CD8-positive, alpha-beta T cell (primary cell): ENCODE measurements at places on chromosomes 1 and 21. TPM values are rescaled to one million over a fixed set of nuclear protein-coding genes. Genes with fewer than 3 reads are reported as not detected.

Gene SLC5A9
- total RNA-seq = not detected

Gene CCDC24
- total RNA-seq = 0.71 TPM

Gene FNDC10
- 1.6 TPM for total RNA-seq

Gene EDN2
- 0.43 TPM for total RNA-seq

Gene CLDN8
- not detected for total RNA-seq

Gene GPR137B
- 15.3 TPM for total RNA-seq

Gene GJB3
- total RNA-seq = not detected

Gene UTS2
- total RNA-seq = 0.60 TPM

Gene GUCA2A
- total RNA-seq = not detected

Gene TNFRSF4
- 3.2 TPM for total RNA-seq

Gene RHCE
- 0.43 TPM for total RNA-seq

Gene S100A4
- 177 TPM for total RNA-seq

Gene CENPF
- 1.5 TPM for total RNA-seq

Gene APOBEC4
- not detected for total RNA-seq

Gene FCER1G
- total RNA-seq = 1.4 TPM

Gene LDLRAD1
- not detected for total RNA-seq

Gene GBP6
- 0.22 TPM for total RNA-seq

Gene CHIA
- not detected for total RNA-seq

Gene ZSWIM5
- total RNA-seq = 1.8 TPM

Gene CFAP410
- total RNA-seq = 70.5 TPM

Gene NR1I3
- total RNA-seq = not detected

Gene BSND
- total RNA-seq = not detected

Gene HSPB7
- not detected for total RNA-seq

Gene PLPP3
- not detected for total RNA-seq

Gene KLF17
- not detected for total RNA-seq

Gene CFAP126
- total RNA-seq = not detected

Gene TACSTD2
- total RNA-seq = not detected

Gene RNU1-4
- 3,852 TPM for total RNA-seq

Gene DUSP10
- total RNA-seq = 63.0 TPM

Gene PPFIA4
- 1.1 TPM for total RNA-seq

Gene WNT2B
- total RNA-seq = 0.41 TPM

Gene RNU1-3
- 3,774 TPM for total RNA-seq

Gene MYCL
- not detected for total RNA-seq
